SK-N-SH (cell line): ENCODE measurements at places on chromosomes 7 and 10.

DNA sequence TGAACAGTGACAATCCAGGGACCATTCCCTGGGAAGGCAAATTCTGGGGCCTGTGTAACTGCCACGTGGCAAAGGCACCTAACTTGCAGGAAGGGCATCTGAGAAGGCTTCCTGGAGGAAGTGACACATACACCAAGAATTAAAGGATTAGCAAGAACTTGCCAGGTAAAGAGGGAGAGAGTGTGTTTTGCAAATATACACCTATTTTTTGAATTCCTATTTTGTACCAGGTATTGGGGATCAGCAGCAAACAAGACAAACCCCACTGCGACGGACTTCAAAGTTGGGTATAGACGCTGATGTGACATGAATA, 206.5 kb upstream of the ZMIZ1 start:
- H3K4me1 ChIP-seq, result no peaks in the 10 kb centered on the region
- no peak overlapping the region for H3K4me3 ChIP-seq
- peak overlapping the region; percentile 94 for H3K27ac ChIP-seq
- DNase-seq, result no peak

DNA sequence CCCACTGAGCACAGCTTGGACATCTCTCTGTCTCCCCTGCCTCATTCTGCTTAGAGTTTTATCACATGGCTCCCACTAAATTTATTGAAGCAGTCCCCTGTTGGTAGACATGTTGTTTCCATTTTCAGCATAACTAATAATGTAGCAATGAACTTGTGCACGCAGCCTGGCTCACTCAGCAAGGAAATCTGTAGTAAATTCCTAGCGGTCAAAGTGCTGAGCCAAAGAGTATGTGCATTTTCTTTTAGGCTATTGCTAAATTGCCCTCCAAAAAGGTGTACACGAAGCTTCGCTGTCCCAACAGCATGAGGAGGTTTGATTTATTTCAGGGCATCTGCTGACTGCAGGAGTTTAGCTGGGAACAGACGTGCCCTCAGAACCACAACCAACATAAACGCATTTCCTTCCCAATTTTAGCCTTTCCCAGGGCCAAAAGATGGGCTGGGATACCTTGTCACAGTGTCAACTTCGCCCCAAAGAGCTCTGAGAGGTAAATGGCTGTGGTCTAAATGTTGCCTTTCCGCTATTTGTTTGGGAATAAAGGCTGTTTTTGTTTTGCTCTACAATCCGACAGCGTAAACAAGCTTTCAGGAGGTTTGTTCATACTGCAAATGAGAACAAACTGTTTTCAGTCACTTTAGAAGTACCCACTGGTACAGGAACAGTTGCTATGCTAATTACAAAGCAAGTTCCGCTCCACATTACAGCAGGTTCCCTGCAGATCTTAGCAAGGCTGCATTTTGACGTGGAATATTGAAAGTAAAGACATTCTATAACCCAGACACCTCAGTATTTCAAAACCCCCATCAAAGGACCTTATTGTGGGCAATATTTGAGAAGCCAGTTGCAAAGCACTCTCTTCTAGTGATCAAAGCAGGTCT, 16.8 kb downstream of the VSIR start:
- no peaks in the 10 kb centered on the region for H3K4me1 ChIP-seq
- H3K36me3 ChIP-seq, result no peaks in the 10 kb centered on the region
- no peak overlapping the region for H3K27ac ChIP-seq
- H3K4me3 ChIP-seq, result no peak overlapping the region
- no peaks in the 10 kb centered on the region for H3K27me3 ChIP-seq
- DNase-seq, result no peak

DNA sequence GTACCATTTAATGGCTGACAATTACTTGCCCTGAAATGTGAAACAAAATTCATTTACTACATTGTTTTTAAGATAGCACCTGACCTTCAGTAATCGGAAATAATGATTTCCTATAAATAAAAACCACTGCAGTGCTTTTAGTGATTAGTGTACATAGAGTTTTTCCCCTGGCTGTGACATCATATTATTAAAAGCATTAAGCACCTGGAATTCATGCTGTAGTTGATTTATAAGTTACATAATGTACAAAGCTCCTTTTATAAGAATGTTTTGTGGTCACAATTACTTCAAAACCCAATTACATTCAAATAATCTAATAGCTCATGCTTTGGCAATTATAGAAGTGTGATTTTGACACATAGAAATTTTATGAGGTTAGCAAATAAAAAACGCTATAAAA, 44.3 kb upstream of the EIF4H start:
- no peaks in the 10 kb centered on the region for H3K36me3 ChIP-seq
- DNase-seq, result no peak
- no peak overlapping the region for H3K27ac ChIP-seq
- no peaks in the 10 kb centered on the region for H3K4me1 ChIP-seq

- peak within 1 kb of the TSS; percentile 99 for H3K4me3 ChIP-seq
- no peaks in the 10 kb centered on the region for H3K36me3 ChIP-seq
- peak within 1 kb of the TSS; percentile 65 for H3K27ac ChIP-seq
Measured at GRCh38 chr7:74289018-74289658, at the start of gene CLIP2. Gene CLIP2, plus strand, starts transcription at chr7:74289407. Its CDS starts 28,140 bp downstream, at chr7:74317547.

DNA sequence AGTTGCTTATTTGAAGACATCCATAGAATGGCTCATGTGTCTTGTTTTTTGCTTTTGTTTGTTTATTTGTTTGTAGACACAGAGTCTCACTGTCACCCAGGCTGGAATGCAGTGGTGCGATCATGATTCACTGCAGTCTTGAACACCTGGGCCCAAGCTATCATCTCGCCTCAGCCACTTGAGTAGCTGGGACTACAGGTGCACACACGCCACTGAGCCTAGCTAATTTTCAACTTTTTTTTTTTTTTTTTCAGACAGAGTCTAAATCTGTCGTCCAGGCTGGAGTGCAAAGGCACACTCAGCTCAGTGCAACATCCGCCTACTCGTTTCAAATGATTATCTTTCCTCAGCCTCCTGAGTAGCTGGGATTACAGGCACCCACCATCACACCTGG, 83.3 kb upstream of the KLF6 start:
- H3K4me1 ChIP-seq, result no peaks in the 10 kb centered on the region
- H3K36me3 ChIP-seq, result no peaks in the 10 kb centered on the region
- H3K4me3 ChIP-seq, result no peak overlapping the region
- DNase-seq, result no peak

- no peak for DNase-seq
- no peak overlapping the region for H3K27ac ChIP-seq
- no peak overlapping the region for H3K4me3 ChIP-seq
- H3K4me1 ChIP-seq, result peaks cover 24% of the 10 kb centered on the region
- no peaks in the 10 kb centered on the region for H3K36me3 ChIP-seq
- H3K27me3 ChIP-seq, result no peaks in the 10 kb centered on the region
Measured at GRCh38 chr7:127765150-127765549, 113.2 kb downstream of the SND1 start.

GRCh38 chr7:80676404-80676803, 38.0 kb downstream of the CD36 start:
- H3K4me1 ChIP-seq, result no peaks in the 10 kb centered on the region
- no peak for DNase-seq
- no peaks in the 10 kb centered on the region for H3K36me3 ChIP-seq
- no peak overlapping the region for H3K27ac ChIP-seq
- no peaks in the 10 kb centered on the region for H3K27me3 ChIP-seq

GRCh38 chr7:92221766-92222165, 23.9 kb downstream of the KRIT1 start:
- DNase-seq, result no peak
- H3K4me1 ChIP-seq, result no peaks in the 10 kb centered on the region
- no peaks in the 10 kb centered on the region for H3K27me3 ChIP-seq
- H3K4me3 ChIP-seq, result no peak overlapping the region

- no peaks in the 10 kb centered on the region for H3K36me3 ChIP-seq
- H3K27me3 ChIP-seq, result no peaks in the 10 kb centered on the region
- H3K27ac ChIP-seq, result no peak overlapping the region
- no peak for DNase-seq
- no peaks in the 10 kb centered on the region for H3K4me1 ChIP-seq
Measured at GRCh38 chr10:5606864-5607263, 59.5 kb downstream of the ASB13 start.

DNA sequence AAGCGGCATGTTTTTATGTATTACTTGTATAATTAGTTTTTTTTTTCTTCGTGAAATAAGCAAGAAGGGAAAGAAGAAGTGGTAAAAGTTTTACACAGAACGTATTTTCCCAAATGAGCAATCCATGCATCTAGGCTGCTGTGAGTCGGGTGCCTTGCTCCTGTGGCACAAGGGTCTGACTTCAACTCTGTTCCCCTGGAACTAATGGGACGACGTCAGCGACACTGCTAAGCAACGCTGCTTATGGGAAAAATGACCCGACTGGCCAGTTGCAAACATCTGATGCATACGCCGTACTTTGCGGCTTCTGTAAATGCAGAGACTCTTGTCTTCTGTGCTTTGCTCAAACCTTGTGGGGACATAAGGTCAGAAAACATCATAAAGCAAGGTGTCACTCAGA, 66.3 kb downstream of the MPP7 start:
- peaks cover 30% of the 10 kb centered on the region; the same call in 1 of the 2 replicates for H3K27me3 ChIP-seq
- H3K4me1 ChIP-seq, result no peaks in the 10 kb centered on the region
- no peak overlapping the region for H3K4me3 ChIP-seq

DNA sequence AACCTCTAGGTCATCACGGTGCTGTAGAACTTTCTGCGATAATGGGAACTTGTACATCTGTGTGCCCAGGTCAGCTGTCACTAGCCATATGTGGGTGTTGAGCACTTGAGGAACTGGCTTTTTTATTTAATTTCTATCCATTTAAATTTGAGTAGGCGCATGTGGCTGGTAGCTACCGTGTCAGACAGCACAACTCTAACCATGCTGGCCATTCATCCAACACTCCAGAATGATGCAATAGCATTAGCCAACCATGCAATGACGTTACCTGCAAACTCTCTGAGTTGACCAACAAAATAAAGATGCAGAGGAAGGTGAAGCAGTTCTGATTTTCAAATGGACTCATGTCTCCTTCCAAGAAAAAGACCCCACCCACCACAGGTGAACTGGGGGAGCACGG, 24.4 kb upstream of the CHST15 start:
- no peak for DNase-seq
- no peaks in the 10 kb centered on the region for H3K4me1 ChIP-seq
- H3K4me3 ChIP-seq, result no peak overlapping the region
- H3K27ac ChIP-seq, result no peak overlapping the region
- H3K27me3 ChIP-seq, result no peaks in the 10 kb centered on the region
- no peaks in the 10 kb centered on the region for H3K36me3 ChIP-seq

- no peaks in the 10 kb centered on the region for H3K27me3 ChIP-seq
- H3K27ac ChIP-seq, result no peak overlapping the region
- no peaks in the 10 kb centered on the region for H3K36me3 ChIP-seq
- H3K4me1 ChIP-seq, result no peaks in the 10 kb centered on the region
- no peak for DNase-seq
- H3K4me3 ChIP-seq, result no peak overlapping the region
Measured at GRCh38 chr10:20593649-20594048, 303.5 kb downstream of the NEBL start.

- H3K4me1 ChIP-seq, result peaks cover 26% of the 10 kb centered on the region
- peak overlapping the region; percentile 56 for H3K27ac ChIP-seq
- DNase-seq, result peak; percentile 31
- no peak overlapping the region for H3K4me3 ChIP-seq
- no peaks in the 10 kb centered on the region for H3K27me3 ChIP-seq
- peaks cover 38% of the 10 kb centered on the region for H3K36me3 ChIP-seq
Measured at GRCh38 chr7:5526100-5526905, 102.7 kb upstream of the TNRC18 start.

GRCh38 chr7:42753811-42754363, 158.0 kb downstream of the C7orf25 start:
- no peak overlapping the region for H3K4me3 ChIP-seq
- no peaks in the 10 kb centered on the region for H3K27me3 ChIP-seq
- no peaks in the 10 kb centered on the region for H3K4me1 ChIP-seq
- no peak for DNase-seq
